ENCODE measurements at places on chromosomes 2 and 18.

GRCh38 chr18:79912409-79912991 is 39.0 kb downstream of the SLC66A2 start:
- peak; percentile 51 for DNase-seq

DNA sequence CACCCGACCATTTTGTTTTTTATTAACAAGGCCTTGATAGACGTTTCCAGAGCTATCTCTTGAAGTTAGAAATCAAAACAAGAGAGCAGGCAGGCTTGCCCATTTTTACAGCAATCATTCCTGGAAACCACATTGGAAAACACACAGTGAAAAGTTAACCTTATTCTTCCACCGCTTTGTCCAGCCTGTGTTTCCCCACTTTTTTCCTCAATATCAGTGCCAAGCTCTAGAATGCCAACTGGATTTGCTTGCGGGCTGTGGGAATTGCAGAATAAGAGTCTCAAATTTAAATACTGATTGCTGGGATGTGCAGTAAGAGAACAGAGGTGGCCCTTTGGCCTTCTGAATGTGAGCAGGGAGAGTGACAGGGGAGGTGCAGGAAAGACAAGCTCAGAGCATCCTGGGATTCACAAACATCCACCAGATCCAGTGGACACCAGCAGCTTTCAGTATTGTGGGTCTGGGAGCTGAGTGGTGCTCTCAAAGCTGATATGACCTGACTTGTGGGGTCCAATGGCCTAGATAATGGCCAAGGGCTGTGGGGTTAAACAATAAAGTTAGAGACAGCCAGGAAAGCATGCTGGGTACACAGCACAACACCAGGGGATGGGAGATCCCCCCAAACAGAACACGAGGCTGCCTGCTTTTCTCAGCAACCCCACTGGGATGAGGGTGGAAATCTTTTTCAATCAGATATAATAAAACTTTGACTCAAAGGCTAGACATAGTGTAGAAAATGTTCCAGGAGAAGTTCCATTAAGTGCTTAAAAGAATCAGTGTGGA is 15.5 kb downstream of the CYP1B1 start:
- no peak for DNase-seq

- DNase-seq: no peak
These were observed 70.4 kb downstream of the APLF start for GRCh38 chr2:68537809-68538208.

DNA sequence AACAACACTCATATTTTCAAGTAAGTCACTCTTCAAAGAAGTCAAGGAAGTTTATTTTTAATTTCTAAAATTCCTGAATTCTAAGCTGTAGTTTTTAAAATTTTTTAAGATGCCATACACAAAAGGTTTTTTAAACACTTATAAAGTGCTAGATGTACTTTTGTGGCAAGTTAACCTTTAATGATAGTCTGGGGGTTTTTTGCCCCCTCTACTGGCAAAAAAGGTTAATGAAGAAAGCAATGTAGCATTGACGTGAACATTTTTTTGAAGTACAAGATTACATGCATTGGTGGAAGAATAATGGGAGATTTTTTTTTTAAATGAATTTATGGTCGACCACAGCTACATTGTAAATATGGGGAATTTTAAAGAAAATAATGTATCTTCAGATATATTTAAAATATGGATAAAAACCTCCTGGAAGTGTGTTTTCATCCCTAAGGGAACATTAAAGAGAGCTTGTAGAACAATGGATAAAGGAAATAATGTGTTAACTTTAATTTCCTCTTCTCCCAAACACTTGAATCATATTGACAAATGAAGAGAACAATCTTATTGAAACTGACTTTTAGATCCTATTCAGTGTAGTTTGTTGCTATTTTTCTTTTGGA is 12.6 kb downstream of the ITPRID2 start:
- DNase-seq: no peak

DNA sequence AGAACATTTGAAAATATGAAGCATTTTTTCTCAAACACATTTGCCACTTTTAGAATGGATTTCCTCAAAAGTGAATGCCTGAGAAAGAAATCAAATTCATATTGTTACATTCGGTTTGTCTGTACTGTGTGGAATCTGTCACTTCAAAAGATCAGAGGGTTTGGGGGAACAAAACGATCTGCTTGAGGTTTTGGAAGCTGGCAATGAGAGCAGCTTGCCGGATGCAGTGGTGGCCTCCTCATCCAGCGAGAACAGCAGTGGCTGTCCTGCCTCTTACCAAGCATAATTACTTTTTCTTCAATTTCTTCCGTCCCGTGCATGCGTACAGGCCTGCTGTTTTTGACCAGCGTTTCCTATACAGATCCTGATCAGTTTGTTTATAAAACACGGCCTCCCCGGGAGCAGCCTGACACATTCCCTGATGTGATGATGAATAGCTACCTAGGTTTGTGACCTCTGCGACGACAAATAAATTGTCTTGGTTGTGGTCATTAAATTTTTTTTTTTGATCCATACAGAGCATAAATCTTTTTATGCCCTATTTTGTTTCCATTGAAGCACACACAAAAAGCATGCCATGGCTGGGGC is 45.2 kb downstream of the ITGA6 start:
- DNase-seq: no peak

GRCh38 chr2:217069263-217070042 is 209.6 kb upstream of the TNP1 start:
- DNase-seq: no peak

- DNase-seq: no peak
These were observed 92.9 kb downstream of the ACKR3 start for GRCh38 chr2:236662231-236663185.

- DNase-seq: peak; percentile 31
These were observed 53.2 kb downstream of the BMPR2 start for GRCh38 chr2:202429164-202429980.

DNA sequence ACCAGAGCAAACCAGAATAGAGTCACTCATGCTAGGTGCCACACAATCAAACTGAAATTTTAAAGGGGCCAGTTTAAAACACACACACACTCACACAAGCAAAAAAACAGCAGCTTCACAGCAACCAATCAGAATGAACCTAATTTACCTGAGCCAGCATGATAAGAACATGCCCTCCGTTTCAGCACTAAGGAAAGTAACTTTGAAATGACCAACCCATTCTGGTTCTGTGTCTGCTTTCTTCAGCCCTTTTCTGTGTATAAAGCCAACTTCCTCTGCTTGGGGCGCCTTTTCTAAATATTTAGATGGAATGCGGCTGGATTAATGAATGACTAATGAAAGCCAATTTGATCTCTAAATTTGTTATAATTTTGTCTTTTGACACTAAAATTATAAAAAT is 629.1 kb downstream of the ZEB2 start:
- DNase-seq: no peak

- no peak for DNase-seq
These were observed 8.9 kb upstream of the SKOR2 start for GRCh38 chr18:47260120-47260923.

GRCh38 chr18:49072524-49072934 is 121.8 kb upstream of the SMAD7 start:
- DNase-seq: no peak

GRCh38 chr2:164697688-164698461 is 76.6 kb upstream of the GRB14 start:
- no peak for DNase-seq

DNA sequence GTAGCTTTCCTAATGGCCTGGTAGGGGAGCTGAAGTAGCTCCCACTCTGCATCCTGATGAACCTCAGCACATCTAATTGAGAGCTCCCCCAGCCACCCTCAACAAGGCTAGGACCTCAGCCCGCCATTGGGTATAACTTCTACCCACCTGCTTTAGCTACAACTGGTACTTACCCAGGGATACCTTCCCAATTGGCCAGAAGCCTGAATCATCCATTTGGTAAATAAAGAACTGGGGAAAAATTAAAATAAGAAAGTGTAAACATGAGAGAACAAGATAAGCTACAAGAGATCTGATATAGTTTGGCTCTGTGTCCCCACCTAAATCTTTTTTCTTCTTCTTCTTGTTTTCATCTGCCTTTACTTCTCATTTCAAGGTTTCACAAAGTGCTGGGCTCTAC is 372.0 kb downstream of the CMPK2 start:
- no peak for DNase-seq

DNA sequence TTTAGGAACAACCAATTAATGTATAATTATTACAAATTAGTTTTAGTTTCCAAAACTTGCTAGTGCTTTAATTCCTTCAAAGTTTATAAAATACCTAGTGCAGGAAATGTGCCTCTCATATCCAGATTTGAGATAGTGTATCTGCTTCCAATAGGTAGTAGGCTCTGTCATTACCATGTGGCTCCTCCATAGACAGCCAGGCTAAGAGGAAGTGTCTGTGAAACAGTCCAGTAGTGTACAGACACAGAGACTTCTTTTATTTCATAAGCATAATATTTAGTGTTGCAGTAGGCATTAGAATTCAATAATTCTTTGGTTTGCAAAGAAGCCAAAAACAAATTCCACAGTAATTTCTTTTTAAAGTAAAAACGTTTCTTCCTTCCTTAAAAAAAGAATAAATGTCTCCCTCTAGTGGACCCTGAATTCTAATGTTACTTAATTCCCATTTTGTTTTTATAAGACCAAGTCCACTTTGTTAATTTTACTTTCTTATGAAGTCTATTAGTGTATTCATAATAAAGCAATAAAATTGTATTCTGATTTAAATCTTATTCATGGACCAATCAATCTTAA is 101.2 kb downstream of the NEB start:
- DNase-seq: no peak

- DNase-seq: no peak
These were observed 105.5 kb downstream of the UGGT1 start for GRCh38 chr2:128196471-128196931.

GRCh38 chr2:160912276-160912675 is 248.0 kb upstream of the TANK start:
- DNase-seq: no peak

GRCh38 chr2:219228041-219228910 is 1.2 kb downstream of the ATG9A start:
- no peak for DNase-seq

GRCh38 chr2:111616651-111617218 is 267.3 kb downstream of the ANAPC1 start:
- no peak for DNase-seq

DNA sequence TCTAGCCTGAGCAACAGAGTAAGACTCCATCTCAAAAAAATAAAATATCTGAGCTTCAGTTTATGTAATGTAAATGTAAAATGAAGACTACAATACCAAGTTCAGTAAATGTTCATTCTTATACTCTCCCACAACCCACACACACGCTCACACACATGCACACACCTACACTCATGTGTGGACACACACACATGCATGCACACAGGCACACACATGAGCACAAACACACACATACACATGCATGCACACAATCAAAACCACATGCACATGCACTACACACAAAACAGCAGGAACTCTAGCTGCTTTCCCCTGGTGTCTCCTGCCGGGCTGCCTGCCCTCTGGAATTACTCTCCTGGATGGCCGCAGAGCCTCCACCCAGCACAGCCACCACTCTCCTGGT is 90.6 kb downstream of the GFPT1 start:
- DNase-seq: no peak

GRCh38 chr2:241796209-241796608 is 12.8 kb upstream of the NEU4 start:
- no peak for DNase-seq

DNA sequence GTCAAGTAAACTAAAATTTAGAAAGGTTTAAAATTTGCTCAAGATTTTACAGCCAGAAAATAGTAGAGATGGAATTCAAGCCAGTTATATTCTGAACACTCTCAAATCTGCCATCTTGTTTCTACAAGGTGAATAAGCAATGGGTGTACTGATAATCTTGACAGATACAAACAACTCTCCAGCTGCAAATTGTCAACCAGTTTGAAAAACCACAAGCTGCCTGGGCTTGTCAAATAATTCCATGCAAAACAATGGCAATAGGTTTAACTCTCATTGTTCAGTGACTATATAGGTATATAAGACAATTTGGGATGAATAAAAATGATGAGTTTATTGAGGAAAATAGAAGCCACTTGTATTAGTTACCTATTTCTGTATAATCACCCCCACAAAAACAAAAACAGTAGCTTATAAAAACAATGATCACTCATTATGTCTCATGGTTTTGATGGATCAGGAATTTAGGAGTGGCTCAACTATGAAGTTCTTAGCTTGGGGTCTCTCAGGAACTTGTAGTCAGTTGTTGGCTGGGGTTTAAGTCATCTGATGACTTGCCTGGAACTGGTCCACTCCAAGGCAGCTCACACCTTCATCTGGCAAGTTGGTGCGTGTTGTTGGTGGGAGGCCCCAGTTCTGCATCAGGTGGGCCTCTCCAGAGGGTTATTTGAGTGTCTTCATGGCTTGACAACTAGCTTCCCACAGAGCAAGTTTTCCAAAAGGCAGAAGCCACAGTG is 12.6 kb upstream of the EVA1A start:
- no peak for DNase-seq

GRCh38 chr18:48026216-48026615 is 95.8 kb upstream of the SMAD2 start:
- DNase-seq: no peak

DNA sequence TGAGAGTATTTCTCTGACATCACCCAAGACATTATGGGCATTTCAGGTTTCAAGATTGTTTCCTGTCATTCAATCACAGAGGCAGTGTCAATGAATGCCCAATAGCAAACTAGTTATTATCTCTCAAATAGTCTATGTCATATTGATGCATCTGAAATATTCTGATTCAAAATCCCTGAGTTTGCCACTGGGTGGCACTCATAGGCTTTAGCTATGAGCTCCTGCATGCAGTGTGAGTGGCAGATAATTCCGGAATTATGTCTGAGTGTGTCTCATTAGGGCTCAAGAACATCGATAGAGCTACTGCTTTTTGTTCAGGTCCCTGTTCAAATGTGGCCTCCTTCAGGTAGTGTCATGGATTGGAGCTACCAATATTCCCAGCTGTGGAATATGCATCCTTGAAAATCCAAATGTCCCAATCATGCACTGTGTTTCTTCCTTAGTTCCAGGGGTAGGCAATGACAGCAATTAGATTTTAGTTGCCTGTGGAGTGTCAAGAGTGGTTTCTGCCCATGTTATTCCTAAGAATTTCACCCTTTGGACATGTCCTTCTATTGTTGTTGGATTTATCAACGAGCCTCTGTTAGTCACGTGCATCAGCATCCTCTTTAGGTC is 7.8 kb upstream of the OR6B3 start:
- DNase-seq: no peak

DNA sequence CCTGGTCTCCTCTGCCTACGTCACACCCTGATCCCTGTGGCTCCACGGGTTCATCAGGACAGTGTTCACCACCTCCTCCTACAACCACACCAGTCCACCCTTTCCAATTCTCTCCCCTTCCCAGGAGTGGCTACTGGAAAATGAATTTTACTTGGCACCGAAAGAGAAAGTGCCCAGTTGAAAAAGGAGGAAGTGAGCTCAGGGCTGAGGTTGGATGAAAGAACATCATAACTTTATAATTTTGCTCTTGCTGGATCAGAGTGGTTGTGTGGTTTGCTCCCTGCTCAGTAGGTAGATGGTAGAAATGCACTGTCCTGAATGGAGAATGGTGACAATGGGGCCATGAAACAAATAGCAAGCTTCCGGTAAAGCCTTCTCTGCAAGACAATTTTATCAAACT is 140.3 kb upstream of the DDX18 start:
- DNase-seq: no peak

GRCh38 chr2:43226955-43227829 is 786 bp upstream of the ZFP36L2 start:
- peak; percentile 95 for DNase-seq

- no peak for DNase-seq
These were observed 89.7 kb downstream of the BABAM2 start for GRCh38 chr2:27980242-27980641.

- no peak for DNase-seq
These were observed 105.0 kb downstream of the COL6A3 start for GRCh38 chr2:237309011-237309410.

All from retinal pigment epithelial cell (primary cell).